ENCODE measurements at places on chromosomes 6 and 20.

DNA sequence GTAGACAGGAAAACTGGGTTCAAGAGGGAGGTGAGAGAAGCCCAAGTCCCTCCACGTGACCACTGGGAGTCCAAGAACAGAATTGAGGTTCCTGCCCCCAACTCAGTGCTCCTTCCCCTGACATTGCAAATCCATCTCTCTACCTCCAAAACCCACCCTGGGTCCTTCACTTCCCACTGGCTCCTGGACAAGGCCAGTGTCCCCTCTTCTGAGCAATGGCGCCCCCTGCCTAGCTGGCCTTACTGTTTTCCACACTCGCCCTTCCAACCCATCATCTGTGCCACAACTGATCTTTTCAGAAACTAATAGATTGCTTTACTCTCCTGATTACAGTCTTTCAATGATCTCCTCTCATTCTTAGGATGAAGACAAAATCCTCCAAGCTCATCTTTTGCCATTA is 200.3 kb downstream of the ANKRD60 start:
- DNase-seq, result no peak

- no peak for DNase-seq
These were observed 99.7 kb downstream of the PDE7B start for GRCh38 chr6:135951169-135951568.

GRCh38 chr6:109892451-109893435 is 85.4 kb upstream of the GPR6 start:
- DNase-seq, result no peak

GRCh38 chr20:391041-391711 is 10.6 kb downstream of the TRIB3 start:
- DNase-seq, result no peak

- no peak for DNase-seq
These were observed 11.4 kb upstream of the GRM4 start for GRCh38 chr6:34157236-34157830.

- no peak for DNase-seq
These were observed 166.9 kb upstream of the TNFAIP3 start for GRCh38 chr6:137700161-137700560.

DNA sequence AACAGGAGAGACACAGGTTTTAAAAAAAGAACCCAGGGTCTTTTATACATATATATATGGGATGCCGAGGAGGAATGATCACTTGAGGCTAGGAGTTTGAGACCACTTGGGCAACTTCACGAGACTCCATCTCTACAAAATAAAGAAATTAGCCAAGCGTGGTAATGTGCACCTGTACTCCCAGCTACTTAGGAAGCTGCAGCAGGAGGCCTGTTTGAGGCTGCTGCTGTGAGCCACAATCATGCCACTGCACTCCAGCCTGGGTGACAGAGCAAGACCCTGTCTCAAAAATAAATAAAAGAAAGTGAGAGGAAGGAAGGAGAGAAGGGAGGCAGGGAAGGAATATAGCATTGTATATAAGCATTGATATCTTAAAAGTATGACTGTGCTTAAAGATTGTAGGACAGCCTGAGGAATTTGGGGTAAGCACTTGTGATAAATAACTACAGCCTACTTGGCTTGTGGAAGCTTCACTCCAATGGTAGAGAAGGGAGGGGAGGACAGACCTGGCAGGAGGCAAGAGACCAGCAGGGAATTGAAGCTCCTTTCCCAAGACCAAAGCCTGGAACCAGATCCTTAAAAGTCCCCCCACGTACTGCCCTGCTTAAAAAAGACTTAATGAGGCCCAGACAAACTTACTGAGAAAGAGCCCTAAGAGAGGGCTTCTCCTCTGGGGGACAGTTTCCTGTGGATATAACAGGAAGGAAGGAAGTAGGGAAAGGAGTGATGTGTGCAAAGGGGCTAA is 2.5 kb upstream of the SNTA1 start:
- DNase-seq, result peak; percentile 15

- no peak for DNase-seq
These were observed 19.2 kb upstream of the POLR1H start for GRCh38 chr6:30041821-30042220.

DNA sequence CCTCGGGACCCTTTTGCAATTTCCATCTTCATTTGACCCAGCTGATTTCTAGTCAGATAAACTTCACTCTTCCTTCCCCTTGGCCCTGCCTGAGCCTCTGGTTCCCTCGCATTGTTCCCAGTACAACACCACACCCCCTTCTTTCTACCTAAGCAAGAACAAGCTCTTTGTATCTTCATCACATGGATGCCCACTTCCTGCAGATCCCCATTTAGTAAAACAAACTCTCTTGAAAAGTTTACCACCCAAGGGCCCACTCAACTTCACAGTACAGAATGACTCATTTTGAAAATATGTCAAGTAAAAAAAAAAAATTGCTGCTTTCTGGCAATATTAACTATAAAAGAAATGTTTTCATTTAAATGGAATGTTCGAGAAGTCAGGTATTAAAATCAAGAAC is 5.2 kb downstream of the FAXC start:
- no peak for DNase-seq

GRCh38 chr6:81625216-81625615 is 127.3 kb downstream of the TENT5A start:
- no peak for DNase-seq

GRCh38 chr20:39916236-39916765 is 772.7 kb downstream of the MAFB start:
- no peak for DNase-seq

DNA sequence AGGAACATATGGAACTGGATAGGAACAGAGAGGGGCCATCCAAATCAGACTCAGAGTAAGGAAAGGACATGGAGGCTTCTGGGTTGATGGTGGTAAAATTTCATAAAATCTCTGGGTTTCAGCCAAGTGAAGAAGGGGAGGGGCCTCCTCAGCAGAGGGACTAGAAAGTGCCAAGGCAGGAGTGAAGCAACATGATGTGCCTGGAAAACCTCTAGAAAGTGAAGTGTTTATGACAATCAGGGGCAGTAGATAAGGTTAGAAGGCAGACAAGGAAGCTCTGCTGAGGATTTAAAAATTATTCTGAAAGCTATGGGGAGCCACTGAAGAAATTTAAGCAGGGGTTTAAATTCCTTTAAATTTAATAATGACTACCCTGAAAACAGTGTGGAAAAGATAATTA is 126.0 kb upstream of the TENT5A start:
- DNase-seq, result no peak

- no peak for DNase-seq
These were observed 22.4 kb upstream of the SLC9A8 start for GRCh38 chr20:49790077-49790798.

- DNase-seq, result no peak
These were observed 42.0 kb upstream of the KCNQ5 start for GRCh38 chr6:72579865-72580264.

DNA sequence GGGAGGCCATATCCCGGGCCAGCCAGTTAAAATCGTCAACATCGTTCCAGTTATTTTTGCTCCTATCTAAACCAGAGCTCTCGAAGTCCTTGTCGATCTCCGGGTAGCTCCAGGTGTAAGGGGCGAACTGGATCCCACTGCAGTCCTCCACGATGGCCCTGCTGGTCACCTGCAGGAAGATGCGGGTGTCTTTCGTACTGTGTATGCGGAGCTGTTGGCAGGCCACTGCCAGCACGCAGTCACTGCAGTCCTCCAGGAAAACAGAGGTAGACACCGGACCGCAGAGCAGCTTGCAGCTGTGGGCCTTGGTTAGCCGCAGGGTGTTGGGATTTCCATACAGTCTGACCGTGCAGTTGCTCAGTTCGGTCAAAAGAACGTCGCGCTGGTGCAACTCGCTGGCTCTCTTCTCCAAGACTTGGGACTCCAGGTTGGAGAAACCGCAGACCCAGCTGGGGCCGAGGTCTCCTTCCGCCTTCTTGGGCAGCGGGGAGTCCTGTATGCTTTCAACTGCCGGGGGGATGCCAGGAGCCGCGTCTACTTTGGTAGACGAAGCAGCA is 742 bp downstream of the TBCC start:
- no peak for DNase-seq

GRCh38 chr20:17897566-17898307 is 70.9 kb downstream of the SNX5 start:
- no peak for DNase-seq

DNA sequence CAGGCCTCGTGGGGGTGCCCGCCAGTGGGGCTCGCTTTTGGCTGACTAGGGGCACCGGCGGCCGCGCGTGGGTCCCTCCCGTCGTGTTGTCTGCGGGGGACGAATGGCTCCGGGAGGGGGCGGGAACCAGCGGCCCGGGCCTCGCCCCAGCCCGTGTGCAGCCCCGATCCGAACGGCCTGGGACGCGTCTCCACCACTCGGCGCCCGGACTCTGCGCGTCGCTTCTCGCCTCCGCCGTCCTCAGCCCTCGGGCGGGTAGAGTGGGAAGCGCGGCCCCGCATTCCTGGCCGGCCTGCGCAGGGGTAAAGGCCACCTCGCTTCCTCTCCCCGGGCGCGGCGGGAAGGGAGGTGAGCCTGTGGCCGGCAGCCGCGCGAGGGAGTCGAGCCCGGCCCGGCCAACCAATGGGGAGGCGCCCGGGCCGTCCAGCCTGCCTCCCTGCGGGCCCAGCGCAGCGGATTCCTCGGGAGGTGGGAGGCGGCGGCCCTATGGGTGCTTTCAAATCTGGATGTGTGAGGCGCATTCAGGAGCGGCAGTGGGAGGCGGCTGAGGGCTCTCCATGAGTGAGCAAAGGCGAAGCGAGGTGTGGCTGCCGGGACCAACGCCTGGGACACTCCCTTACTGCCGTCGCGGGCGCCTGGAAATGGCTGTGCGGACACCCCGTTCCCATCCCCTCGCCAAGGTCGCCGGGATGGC is 1.1 kb upstream of the ZBTB46 start:
- DNase-seq, result no peak

DNA sequence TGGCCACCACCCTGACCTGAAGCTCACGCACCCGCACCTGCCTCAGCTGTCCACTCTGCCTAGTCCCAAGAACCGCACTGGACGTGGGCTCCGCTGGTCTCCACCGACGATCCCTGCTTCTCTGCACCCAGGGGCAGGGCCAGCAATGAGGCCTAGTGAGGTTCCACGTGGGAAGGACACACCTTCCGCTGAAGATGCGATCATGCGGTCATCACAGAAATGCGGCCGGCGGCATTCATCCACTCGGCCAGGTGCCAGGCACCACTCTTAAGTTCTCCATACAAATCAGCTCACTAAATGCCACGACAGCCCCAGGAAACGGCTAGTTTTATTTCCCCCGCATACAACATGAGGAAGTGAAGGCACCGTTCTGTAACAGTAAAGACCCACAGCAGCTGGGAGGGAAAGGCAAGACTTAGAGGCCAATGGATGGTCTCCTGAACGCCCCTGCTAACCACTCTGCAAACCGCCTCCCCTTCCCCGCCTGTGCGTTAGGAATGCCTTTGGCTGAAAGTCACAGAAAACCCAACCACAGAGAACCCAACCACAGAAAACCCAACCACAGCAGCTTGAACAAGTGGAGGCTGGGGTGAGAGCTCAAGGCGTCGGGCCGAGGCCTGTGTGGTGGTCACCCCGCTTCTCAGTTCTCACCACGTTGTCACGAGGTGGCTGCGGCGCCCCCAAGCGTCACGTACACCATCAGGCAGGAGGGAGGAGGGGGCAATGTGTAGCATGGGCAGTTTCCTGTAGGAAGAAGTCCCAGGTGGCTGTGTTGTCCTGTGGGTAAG is 204.4 kb downstream of the TAF4 start:
- DNase-seq, result no peak

DNA sequence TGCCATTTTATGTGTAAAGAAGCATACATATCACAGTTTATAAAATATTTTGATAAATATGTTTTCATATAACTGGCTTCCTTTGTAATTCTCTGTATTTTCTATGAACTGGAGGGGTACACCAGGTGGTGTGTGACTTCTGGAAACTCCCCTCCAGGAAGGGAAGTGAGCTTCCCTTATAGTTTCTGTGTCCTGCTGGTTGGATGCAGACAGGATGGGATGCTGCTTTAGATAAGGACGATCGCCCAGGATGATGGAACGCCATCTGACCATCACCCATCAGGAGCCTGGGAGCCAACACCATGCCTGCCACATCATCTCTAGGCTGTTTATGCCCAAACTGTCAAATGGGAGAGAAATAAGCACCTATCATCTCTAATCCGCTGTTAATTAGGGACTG is 66.1 kb downstream of the SULF2 start:
- DNase-seq, result no peak

DNA sequence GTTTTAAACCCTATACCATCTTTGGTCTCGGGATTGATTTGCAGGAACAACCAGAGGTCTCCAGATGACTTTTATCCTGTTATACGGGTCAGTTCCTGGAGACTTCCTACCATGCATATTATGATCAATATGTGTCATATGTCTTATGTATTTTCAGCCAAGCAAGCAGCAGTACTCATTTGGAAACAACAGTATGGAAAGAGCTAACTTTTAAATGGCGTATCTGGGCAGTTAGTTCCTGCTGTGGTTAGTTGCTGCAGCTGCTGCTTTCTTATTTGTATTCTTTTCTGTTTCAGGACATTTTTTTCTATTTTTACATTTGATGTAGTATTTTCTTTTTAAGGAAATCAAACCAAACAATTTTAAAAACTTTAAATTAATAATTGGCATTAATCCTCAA is 207.5 kb downstream of the MANEA start:
- no peak for DNase-seq

DNA sequence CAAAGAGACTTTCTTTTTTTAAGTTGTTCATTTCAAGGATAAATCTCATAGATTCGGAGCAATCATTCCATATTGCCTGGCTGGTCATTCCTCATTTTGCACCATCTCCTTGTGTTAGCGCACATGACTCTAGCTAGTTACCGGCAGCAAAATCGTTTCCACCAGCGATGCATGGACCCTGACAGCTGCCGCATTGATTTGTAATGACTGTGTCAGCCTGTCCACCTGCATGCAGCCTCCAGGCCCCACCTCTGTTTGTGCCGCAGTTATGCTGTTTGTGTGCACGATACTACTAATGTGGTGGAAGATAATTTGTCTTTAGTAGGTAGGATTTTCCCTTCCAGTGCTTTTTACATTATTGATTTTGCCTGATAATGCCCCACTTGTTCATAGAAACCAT is 164.0 kb downstream of the TBC1D7 start:
- no peak for DNase-seq

DNA sequence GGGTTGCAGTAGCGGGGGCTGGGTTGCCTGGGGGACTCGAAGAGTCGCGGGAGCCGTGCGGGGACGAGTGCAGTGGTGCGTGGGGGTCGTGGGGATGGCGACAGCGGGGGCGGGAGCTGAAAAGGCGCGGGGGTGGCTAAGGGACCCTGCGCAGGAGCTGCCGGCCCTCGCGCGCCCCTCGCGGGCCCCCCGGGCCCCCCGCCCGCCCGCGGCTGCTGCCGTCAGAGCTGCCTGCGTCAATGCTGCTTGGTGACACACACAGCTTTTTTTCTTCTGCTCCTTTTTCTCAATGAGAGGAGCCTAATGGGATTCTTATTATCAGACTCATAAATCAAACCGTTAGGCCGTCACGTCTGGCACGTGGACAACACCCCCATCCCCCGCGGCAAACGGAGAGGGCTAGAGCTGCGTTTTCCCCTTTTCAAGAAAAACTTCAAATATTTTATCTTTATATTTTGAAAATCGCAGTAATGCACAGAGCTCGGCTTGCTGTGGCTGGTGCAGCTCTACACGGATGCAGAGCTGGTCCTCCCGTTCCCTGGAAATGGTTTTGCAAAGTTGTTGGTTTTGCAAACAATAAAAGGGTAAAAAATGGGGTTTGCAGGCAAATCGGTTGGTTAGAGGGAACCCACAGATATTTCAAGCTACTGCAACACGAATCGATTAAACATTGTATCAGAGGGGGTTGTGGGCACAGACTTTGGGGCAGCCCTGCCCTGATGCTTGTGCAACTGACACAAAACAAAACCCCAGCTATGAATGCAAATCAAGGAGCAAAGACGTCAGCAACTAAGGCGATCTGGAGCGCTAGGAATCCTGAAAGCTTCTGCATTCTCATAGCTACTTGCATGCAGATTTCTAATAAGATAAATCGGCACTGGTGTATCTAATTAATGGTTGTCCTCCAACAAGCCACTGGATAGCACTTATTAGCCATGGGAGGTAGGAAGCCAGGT is 161.4 kb downstream of the TBXT start:
- DNase-seq, result peak; percentile 66

Data from anterior cingulate cortex (tissue), 58 donors.